ENCODE measurements at places on chromosomes 5 and 9.

GRCh38 chr5:143275512-143276363 is 127.7 kb downstream of the NR3C1 start:
- DNase-seq = no peak

DNA sequence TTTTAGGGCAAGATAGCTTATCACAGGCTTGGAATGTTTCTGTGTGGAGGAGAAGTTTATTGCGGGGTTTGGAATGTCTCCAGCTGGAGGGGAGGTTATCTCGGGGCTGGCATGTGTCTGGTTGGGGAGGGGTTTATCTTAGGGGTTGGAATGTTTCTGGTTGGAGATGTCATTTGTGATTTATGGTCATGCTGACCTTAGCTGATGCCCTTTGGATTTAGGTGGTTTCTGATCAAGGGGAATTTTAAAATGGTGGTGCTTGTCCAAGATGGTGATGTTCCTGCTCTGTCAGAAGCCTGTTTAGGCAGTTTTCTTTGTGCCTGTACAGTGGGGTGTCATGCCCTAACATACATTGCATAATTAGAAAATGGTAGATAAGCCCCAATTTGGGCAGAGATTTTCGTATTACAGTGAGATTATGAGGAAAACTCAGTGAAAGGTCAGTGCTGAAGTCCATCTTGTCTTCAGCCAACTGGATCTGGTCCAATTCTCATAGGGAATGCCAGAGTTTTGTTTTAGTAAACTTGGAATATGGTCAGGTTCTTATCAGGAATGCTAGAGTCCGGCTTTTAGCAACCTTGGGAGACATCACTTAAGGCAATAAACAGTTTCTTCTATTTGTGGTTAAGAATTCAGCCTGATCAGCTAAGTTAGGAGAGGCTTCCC is 14.3 kb downstream of the CDK20 start:
- no peak for DNase-seq

DNA sequence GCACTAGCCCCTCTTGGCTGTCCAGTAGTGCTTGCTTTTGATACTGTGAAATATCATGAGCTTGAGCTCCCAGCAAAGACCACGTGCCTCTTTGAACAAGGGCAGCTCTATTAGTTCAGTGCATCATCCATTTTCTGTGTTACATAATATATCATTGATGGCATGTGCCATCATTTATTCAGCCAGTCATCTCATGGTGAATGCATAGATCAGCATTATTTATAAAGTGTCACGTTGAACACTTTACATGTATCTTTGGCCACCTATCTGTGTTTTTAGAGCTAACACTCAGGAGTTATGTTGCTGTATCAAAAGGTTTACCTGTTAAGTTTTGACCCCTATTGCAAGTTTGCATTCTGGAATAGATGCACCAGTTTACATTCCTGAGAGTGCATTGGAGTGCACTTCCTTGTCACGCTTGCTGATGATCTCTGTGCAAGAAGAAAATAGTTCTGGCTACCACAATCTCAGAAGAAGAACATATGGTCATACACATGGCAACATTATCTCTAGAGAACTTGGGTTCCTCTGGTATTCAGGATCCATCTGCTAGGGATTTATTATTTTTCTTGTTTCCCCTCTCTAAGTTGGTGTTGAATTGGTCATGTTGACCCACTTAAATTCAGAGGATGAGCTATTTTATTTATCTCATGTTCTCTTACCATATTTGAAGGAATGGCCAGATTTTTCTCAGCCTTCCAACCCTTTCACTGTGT is 120.9 kb downstream of the SH3GL2 start:
- DNase-seq = no peak

GRCh38 chr5:177093082-177093712 is 6.5 kb downstream of the FGFR4 start:
- DNase-seq = no peak

- no peak for DNase-seq
Measured at GRCh38 chr5:80068775-80069174, 33.6 kb downstream of the THBS4 start.

DNA sequence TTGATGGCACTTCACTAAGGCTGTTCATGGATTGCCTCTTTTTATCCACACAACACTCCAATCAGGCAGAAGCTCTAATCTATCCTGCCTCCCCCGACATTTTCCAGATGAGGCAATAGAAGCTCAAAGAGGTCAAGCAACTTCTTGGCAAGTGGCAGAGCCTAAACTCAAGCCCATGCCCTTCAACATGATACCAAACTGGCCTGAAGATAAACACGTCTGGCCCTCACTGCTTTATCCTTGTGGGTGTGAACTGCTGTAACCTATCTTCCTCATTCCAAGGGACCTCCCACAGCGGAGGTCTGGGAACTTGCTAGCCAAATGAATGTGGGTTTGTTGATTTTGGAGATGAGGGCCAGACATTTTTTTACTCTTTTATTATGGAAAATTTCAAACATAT is 9.5 kb downstream of the SLC35A4 start:
- no peak for DNase-seq

Measured in activated CD4-positive, CD25-positive, alpha-beta regulatory T cell treated with anti-CD3 and anti-CD28 coated beads, Interleukin-2, amount 50 U/mL, for 72 hours (primary cell).